Neural progenitor cell (in vitro differentiated cells): ENCODE measurements at places on chromosomes 12 and 14. TPM values are rescaled to one million over a fixed set of nuclear protein-coding genes. Genes with fewer than 3 reads are reported as not detected.

FIGNL2 gene
- total RNA-seq: 9.3 and 25.1 TPM in 2 replicates

SYCP3 gene
- total RNA-seq: 0.03 and 0.04 TPM in 2 replicates

GPD1 gene
- 1.4 TPM in 1 of 2 replicates, not detected in the other for total RNA-seq

C14orf132 gene
- total RNA-seq: 5.5 and 8.1 TPM in 2 replicates

FAIM2 gene
- total RNA-seq: 0.39 and 1.2 TPM in 2 replicates

RIPK3 gene
- not detected in 2 replicates for total RNA-seq

ALX1 gene
- total RNA-seq: 3.9 and 5.6 TPM in 2 replicates

ACIN1 gene
- total RNA-seq: 184 and 215 TPM in 2 replicates

C14orf39 gene
- total RNA-seq: 3.0 and 6.2 TPM in 2 replicates

GLS2 gene
- total RNA-seq: 2.3 and 2.9 TPM in 2 replicates
